Muscle of arm (tissue), 14 donors: ENCODE measurements at places on chromosomes 1 and 21.

GRCh38 chr1:29304025-29304684, 67.8 kb downstream of the PTPRU start:
- DNase-seq: no peak

GRCh38 chr1:59076612-59077011, 220.3 kb upstream of the FGGY start:
- DNase-seq: no peak

GRCh38 chr1:107594536-107594935, 370.4 kb downstream of the VAV3 start:
- no peak for DNase-seq

- DNase-seq: no peak
These were observed 90.6 kb downstream of the GLUL start for GRCh38 chr1:182301026-182301436.

DNA sequence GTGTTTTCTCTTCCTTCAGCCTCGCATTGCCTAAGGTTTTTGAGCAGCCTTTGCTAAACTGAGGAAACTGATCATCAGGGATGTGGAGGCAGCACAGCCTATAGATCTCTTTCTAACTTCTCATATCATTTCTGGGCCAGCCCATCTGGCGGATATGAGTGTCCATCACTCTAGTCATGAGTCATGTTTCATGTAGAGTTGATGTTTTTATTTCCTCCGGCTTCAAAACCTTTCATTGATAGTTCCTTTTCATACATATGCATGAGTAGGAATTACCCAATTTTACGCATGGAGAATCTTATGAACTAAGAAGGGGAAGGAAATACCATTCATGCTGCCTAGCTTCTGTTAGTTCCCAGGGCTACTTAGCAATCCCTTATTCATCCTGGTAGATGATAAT, 66.3 kb downstream of the SPATA46 start:
- no peak for DNase-seq

DNA sequence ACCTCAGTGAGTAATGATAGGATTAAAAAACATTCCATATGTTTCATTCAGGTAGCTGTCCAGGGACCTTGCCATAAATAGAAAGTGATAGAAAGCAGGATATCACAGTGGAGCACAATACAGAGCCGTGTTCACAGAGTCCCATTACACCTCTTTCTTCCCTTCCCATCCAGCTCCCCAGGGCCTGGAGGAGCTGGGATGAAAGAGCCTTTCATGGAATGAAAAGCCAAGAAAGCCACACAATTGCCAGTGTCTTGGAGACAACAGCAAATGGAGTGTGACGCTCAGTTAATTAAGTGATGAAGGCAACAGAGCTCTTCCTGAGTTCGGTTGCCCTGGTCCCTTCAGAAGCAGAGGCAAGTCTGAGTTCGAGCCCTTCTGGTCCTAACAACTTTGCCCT, 387.3 kb upstream of the PLXNA2 start:
- DNase-seq: no peak

GRCh38 chr1:89287181-89288050, 14.8 kb upstream of the GBP5 start:
- peak; percentile 1 for DNase-seq

DNA sequence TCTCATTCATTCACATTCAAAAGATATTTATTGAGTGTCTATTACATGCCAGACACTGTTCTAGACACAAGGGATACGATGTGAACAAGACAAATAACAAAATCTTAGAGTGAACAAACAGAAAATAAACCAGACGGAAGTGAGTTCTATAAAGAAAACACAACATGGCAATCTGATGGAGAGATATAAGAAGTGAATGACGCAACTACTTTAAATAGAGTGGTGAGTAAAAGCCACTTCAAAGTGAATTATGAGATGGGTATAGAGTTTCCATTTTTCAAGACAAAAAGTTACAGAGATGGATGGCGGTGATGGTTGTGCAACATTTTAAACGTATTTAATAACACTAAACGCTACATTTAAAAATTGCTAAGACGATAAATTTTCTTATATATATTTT, 75.4 kb downstream of the CEP170 start:
- DNase-seq: no peak

- DNase-seq: no peak
These were observed 46.2 kb upstream of the PAPPA2 start for GRCh38 chr1:176416777-176417176.

- no peak for DNase-seq
These were observed 63.6 kb upstream of the VAMP3 start for GRCh38 chr1:7707527-7707926.

- DNase-seq: no peak
These were observed 60.4 kb downstream of the OBSCN start for GRCh38 chr1:228267962-228268880.

- no peak for DNase-seq
These were observed 27.6 kb upstream of the PKP1 start for GRCh38 chr1:201255479-201256362.

- DNase-seq: no peak
These were observed 8.3 kb downstream of the MAPKAPK2 start for GRCh38 chr1:206693029-206693428.

DNA sequence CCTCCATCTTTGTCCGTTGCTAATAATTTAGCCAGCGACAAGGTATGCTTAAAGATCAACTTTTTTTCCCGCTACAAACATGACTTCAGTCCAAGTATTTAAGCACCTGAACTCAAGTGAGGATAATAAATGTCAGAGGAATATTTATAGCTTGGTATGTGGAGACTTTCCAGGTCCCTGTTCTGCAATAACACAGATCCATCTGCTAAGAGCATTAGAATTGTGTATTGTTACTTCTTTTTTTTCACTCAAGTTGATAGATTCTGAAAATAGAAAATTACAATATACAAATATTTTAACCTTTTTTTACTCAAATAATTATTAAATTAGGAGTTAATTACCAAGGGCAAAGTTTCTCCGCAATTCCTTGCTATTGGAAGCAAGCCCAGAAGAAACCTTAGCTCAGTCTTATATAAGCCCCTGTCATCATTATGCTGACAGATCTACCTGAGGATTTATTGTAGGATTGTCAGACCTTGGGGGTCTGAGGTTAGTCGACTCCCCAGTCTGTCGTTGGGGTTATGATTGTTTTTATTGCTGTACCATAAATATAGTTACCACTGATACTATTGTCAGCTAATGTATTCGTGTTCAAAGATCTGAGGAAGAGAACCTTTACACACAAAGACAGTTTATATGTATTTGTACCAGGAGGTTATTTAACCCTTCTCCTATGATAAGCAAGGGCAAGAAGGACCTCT, 337.9 kb downstream of the TBX15 start:
- peak; percentile 35 for DNase-seq

DNA sequence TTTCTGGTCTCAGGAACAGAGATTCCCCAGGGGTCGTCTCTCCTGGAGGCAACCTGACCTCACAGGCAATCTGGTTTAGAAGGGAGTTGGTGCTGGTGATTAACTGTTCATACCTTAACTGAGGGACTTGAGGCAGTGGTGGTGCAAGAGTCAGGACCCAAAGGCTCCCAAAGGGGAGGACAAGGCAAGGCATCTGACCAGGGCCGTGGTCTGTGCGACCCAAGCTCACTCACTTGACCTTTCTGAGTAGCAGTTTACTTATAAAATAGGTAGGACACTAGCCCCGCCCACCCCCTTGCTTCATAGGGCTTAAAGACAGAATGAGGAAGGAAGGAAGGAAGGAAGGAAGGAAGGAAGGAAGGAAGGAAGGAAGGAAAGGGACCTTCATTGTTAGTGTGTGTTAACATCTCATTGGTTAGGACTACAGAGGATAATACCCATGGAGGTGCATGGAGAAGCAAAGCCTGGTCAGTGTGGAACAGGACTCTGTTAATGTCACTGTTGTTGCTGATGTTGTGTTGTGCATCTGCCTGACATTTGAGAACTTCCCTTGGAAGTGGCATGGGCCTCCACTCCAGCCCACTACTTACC, 4.6 kb upstream of the KCNA2 start:
- DNase-seq: no peak

DNA sequence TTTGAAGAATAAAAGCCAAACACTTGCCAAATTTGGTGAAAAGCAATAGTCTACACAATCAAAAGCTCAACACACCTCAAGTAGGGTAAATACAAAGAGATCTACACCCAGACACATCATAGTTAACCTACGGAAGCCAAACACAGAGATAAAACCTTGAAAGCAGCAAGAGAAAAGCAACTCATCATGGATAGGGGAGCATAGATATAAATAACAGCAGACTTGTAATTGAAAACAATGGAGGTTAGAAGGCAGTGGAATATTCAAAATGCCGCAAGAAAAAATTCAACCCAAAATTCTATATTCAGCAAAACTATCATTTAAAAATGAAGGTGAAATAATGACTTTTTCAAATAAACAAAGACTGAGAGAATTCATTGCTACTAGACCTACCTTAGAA, 105.1 kb downstream of the ITSN1 start:
- DNase-seq: no peak

DNA sequence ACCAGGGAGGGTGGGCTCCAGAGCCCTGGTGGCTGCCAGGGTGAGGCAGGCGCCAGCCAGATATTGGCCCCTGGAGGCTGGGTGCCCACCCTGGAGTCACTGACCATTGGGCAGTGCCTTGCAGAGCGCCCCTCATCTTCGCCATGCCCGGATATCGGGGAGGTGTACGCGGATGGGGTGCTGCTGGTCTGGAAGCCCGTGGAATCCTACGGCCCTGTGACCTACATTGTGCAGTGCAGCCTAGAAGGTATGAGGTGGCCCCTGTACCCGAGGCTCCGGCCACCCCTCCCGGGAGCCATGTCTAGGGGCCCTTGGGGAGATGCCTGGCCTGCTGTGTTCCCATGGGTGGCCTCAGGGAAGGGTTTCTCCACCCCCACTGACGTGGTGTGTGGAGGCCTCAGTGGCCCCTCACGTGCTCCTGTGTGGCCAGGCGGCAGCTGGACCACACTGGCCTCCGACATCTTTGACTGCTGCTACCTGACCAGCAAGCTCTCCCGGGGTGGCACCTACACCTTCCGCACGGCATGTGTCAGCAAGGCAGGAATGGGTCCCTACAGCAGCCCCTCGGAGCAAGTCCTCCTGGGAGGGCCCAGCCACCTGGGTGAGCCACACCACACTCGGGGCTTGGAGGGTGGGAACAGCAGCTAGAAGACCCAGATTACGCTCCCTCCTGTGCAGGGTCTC, 30.9 kb downstream of the TRIM11 start:
- no peak for DNase-seq

DNA sequence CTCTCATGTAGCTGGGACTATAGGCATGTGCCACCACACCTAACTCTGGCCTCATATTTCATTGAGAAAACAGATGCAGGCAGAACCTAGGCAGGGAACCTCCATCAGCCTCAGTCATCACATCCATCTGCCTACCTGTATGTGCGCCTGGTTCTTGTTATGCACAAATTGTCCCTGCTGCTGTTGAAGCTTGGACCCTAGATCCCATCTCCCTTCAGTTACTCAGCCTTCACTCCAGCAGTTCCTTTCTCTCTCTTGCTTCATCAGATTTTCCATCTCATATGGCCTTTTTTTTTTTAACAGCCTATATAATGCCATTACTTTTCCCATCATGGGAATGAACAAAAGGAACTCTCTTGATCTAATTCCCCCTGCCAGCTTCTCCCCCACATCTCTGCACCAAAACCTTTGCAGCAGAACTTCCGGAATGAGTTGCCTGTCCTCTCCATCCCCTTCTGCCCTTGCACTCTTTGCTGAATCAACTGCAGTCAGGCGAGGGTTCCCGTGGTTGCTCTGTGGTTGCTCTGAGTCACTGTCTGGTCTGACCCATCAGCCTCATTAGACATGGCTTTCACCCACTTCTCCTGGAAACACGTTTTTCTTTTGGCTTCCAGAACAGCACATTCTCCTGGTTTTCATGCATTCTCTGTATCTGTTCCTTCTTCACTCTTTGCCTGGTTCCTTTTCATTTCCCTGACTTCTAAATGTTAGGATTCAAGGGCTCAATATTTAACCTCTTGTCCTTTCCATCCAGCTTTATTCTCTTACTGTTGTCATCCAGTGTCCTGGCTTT, 41.5 kb downstream of the UBE4B start:
- DNase-seq: no peak

GRCh38 chr1:156104861-156105832, 9.4 kb upstream of the LMNA start:
- peak; percentile 72 for DNase-seq

DNA sequence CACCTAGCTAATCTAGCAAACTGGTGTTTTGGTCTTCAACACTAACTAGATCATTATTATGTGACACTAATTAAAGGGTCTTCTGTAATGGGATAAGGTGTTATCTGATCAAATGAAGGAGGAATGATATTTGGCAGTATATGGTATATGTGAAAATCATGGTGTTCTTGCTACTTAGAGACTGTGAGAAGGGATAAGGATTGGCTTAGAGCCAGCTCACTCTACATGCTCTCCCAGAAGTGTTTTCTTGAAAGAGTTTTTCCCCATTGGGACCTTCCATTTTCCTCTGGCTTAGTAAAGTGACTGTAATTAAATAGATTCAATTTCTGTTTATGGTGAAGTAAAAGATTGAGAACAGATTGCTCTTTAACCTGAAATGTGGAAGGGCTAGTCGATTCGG, 71.2 kb upstream of the RGL1 start:
- DNase-seq: no peak

DNA sequence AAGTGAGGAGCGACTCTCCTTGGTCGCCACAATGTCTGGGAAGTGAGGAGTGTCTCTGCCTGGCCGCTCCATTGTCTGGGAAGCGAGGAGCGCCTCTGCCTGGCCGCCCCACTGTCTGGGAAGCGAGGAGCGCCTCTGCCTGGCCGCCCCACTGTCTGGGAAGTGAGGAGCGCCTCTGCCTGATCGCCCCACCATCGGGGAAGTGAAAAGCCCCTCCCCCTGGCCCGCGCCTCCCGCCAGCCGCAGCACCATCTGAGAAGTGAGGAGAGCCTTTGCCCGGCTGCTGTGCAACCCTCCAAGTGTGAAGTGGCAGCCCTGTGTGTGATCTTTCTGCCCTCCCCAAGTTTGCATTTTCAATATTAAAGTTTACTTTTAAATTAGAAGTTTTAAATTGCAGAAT, 95.0 kb upstream of the PPP2R5A start:
- no peak for DNase-seq

DNA sequence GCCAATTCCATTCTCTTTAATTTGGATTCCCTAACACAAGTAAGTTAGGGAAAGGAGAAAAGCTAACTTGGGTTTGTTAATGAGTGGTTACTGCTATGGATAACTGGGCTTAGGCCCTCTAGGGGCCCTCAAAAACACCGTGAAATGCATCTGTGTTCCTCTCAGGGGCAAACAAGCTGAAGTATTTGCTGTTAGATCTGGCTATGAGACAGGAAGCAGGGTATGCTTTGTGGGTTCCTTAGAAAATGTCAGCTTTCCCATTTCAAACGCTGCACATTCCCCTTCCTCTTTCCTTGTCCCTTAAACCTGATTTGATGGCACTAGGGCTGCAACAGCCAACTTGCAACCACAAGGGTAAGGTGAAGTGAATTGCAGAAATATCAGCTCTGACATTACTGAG, 5.7 kb upstream of the CAP1 start:
- DNase-seq: no peak

GRCh38 chr1:80293818-80294217, 1287.3 kb upstream of the ADGRL4 start:
- no peak for DNase-seq

DNA sequence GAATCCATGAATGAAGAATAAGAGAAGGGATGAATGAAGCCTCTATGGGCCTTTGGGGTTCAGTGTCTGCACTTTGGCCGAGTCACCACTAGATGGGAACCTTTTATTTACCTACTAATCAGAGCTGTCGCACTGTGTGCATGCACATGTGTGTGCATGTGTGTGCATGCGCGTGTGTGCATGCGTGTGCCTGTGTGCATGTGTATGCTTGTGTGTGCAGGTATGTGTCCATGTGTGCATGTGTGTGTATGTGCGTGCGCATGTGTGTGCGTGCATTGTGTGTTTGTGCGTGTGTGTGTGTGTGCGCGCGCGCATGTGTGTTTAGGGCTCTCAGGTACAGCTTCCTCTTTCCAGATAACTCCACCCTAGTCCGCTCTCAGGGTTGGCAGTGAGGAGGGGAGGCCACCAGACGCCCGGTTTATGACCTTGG, 20.4 kb upstream of the UBXN10 start:
- no peak for DNase-seq
